ENCODE measurements at places on chromosomes 5 and 9.

DNA sequence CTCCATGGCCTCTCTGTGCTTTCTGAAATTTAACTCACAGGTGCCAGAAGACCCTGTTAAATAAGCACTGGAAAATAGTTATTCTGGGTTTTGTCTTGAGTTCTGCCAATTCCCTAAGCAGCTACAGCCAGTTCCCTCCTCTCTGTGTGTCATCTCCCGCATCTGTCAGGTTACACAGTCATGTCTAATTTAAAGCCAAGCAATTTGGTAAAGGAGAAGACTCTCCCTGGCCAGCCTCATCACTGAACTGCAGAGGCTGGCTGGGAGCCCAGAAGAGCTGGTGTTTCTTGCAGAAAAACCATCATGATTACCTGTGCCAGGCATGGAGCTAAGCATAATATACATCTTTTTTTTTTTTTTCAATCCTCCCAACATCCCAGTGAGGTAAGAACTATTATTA is 141.3 kb upstream of the ZNF366 start:
- no peak for DNase-seq

DNA sequence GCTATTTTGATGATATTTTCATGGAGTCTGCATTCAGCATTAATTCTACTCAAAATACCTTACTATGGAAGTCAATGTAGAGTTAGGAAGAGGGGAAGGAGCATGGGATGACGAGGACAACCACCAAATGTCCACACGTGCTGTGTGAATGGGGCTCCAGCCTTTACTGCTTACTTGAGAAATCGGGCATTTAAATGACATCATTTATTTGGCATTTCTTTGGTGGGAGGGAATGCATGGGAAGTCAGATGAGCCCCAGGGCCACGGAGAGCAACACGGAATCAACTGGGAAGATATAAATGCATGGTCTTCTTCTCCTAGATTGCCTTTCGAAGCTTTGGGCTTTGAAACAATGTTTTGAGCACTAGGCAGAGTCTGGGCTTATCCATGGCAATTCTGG is 458.5 kb upstream of the KLF4 start:
- no peak for DNase-seq

DNA sequence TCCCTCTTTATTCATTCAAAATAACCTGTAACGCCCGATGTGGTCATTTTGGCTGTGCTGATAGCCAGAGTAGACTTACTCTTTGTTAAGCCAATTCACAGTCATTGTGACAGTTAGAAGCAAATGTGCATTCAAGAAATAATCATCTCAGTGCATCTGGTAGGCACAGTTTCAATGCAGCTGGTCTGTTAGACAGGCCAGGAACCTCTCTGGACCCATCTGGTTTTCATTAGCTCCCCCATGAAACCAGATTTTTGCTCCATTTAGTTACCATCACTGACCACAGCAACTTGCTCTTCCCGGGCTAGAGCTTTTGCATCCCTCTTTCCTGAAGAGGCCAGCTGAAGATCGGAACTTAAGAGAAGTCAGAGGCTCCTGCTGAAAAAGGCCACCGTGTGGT is 284.2 kb downstream of the NSG2 start:
- no peak for DNase-seq

DNA sequence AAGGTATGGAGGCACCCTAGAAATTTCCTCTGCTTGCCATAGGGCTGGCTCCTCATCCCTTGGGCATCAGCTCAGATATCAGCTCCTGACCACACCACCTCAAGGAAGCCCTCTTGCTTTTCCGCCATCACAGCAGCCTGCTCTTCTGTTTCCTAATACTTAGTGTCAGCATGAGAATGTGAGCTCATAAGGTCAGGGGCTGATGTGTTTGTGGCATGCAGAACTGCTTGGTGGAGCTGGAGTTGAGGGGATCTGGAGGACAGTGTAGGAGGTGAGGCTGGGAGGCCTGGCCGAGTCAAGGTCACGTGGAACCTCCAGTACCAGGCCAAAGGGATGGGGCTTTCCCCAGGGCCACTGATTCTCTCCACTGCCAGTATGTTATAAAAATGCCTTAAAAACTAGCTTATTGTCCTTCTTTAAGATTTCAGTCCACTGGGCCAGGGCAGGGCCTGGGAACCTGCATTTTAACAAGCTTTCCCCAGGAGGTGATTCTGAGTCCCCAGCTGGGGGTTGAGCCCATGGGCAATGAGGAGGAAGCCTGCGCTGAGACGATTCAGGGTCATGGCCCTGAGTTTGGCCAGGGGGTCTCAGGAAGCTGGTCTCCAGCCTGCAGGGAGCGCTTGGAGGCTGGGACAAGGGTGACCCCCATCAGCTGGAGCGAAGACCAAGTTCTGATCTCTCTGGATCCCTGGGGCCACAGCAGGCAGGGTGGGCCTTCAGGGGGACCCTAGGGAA is 28.6 kb downstream of the DAB2IP start:
- no peak for DNase-seq

- no peak for DNase-seq
These were observed 6.3 kb downstream of the NR2F1-AS1 start for GRCh38 chr5:93574491-93575305.

GRCh38 chr9:16501141-16501540 is 369.3 kb downstream of the BNC2 start:
- no peak for DNase-seq

- DNase-seq = no peak
These were observed 106.3 kb downstream of the DMXL1 start for GRCh38 chr5:119177226-119177625.

- DNase-seq = no peak
These were observed 13.3 kb downstream of the NR2F1 start for GRCh38 chr5:93596310-93596675.

DNA sequence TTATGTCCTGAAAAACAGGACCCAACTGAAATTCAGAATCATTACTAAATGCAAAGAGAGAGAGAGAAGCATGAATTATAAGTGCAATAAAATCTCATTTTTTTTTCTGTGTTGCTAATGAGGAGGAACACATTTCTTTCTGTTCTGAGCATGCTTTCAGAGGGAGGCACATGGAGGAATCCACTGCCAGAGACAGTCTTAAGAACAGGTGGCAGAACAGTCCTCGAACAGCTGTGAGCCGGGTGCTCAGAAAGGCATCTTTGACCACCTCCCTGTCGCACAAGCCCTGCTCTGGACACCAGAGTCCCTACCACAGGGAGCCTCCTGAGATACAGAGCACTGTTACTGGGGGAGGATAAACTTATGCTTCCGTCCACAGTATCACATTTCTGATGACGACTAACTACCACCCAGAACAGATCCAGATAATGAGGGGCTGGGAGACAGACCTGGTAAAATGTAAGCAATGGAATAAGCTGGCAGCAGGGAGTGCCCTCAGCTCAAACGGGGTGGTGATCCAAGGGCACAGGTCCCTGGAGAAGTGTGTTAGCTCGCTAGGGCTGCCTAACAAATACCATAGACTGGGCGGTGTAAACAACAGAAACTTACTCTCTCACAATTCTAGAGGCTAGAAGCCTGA is 134.0 kb downstream of the SLC1A3 start:
- DNase-seq = no peak

DNA sequence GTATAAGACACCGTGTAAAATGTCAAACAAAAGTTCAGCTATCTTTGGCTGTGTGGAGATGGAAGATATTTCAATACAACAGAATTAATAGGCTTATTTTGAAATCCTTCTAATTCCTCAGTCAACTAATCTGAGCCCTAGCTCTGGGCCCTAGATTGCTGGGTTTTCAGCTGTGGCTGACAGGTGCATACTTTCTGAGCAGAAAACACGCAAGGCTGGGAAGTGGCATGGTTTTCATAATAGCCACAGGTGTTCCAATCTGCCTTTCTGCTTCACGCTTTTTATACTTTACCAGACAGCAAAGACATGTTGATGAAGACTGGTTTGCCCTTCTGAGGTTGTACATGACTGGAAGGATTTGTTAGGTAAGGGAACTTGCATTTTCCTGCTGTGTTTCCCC is 20.7 kb upstream of the XPA start:
- no peak for DNase-seq
